ENCODE measurements at places on chromosomes 6 and 20.

DNA sequence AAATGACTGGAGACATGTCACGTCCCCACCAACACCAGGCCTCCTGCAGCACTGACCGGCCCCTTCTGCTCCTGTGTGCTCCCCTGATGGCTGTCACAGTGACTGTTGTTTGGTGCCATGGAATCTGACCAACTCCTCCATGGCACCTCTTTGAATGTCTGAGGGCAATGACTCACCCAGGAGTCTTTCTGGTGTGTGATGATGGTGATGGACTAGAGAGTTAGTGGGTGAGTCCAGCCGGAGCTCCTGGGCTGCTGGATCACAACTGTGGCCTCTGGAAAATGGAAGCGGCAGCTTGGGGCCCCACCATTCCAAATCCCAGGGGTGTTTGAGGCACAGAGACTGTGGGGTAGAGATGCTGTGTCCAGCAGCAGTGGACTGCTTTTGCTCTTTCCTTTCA lies 133.3 kb downstream of the TFAP2C start:
- DNase-seq: no peak

GRCh38 chr6:169388395-169389166 lies 134.9 kb upstream of the THBS2 start:
- no peak for DNase-seq

- DNase-seq: no peak
Measured at GRCh38 chr6:39524007-39524406, 201.2 kb downstream of the KIF6 start.

DNA sequence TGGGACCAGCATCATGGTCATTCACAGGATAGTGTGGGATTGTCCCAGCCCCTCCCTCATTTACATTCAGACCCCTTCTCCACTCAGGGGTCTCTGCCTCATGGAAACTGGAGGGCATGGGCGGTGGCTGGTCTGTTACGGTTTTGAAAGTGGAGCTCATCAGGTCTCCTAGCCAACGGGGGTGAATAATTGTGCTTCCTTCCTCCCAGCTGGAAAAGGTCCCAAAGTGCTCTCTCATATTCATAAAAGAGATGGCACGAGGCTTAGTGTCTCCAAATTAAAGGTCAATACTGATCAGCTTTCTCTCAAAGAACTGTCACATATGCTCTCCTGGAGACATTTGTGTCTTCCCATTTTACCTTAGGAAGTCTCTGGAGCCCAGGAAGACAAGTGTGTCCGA lies 19.9 kb downstream of the JARID2 start:
- DNase-seq: no peak

DNA sequence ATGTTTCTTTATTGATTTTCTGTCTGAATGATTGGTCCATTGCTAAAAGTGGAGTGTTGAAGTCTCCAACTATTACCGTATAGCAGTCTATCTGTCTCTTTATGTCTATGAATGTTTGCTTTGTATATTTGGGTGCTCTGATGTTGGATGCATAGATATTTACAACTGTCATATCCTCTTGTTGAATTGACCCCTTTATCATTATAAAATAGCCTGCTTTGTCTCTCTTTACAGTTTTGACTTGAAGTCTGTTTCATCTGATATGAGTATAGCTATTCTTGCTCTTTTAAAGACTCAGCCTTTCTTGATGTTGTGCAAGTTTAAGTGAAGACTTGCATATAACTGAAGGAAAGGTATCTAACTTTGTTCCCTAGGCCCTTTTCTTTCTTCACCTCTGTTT lies 173.8 kb upstream of the RAB32 start:
- no peak for DNase-seq

- DNase-seq: no peak
Measured at GRCh38 chr6:135438907-135439535, 58.5 kb downstream of the AHI1 start.

- DNase-seq: no peak
Measured at GRCh38 chr20:46820682-46821081, 74.0 kb upstream of the EYA2 start.

GRCh38 chr20:53948383-53949318 lies 121.7 kb downstream of the BCAS1 start:
- no peak for DNase-seq

- DNase-seq: peak; percentile 92
Measured at GRCh38 chr6:21846541-21847451, 253.2 kb downstream of the SOX4 start.

- no peak for DNase-seq
Measured at GRCh38 chr6:5478380-5478779, 217.1 kb downstream of the FARS2 start.

DNA sequence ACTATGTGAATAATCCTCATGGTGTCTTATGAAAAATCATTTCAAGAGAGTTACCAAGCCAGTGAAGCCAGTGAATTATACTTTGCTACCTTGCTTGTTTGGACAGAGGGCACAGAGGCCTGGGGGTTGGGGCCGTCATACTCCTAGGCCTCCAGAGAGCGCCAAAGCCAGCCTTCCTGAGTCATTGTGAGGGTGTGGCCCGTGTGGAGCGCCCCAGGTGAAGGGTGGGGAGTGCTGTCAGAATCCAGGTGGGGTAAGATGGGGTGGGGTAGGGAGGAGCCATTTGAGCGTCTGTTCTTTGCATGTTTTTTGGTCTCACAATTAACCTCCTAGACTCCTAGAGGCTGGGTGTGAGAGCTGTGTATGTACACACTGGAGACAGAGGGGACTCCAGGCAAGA lies 71.1 kb downstream of the PERP start:
- no peak for DNase-seq

- DNase-seq: no peak
Measured at GRCh38 chr6:154113392-154113791, 74.4 kb downstream of the OPRM1 start.

DNA sequence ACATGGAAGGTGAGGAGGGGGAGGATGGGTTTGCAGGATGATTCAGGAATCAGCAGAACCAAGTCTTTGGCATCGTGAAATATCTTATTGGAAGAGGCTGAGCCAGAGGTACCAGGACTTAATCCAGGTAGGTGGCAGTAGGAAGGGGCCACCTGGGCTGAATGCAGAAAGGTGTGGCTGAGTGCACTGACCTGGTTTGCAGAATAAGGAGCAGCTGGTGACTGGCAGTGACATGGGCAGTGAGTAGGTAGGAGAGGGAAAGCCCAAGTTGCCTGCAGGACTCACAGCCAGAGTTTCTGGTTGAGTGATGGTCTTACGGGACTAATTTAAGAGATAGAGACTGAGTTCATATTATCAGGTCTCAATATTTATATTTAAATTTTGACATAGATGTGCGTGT lies 1.1 kb upstream of the PBOV1 start:
- no peak for DNase-seq

GRCh38 chr6:139643986-139644385 lies 269.5 kb upstream of the CITED2 start:
- DNase-seq: no peak

DNA sequence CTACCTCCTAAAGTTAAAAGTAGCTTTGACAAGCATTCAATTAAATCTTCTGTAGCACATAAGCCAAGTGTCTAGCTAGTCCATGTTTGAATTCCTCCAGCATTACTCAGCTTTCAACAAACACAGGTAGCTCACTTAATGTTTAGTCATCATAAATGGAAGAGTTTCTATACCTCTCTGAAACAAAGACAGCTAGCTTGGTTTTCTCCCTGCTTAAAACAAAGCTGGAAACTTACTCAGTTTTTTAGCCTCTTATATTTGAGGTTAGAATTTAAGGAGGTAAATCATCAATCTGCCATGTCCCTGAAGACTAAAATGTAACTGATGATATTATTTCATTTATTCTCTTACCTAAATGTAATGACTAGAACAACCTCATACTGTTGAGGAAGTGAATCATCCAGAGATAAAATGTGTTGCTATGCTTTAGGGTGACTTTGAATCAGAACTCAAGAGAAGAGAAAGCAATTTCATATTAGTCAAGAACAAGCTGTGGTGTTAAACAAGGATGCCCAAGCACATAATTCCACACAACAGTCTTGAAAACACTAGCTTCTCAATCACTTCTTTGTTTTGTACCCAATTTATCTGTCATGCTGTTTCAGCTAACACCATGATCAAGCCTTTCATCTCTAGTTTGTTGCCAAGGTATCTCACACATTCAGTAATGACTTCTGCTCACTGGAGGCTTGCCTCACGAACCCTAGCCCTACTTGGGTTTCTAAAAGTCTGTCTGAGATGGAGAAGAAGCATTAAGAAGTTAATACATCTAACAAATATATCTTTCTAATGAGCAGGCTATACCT lies 251.9 kb downstream of the EPM2A start:
- no peak for DNase-seq

GRCh38 chr6:166591961-166592520 lies 5.6 kb upstream of the RAMACL start:
- no peak for DNase-seq

GRCh38 chr6:54493138-54493537 lies 184.9 kb downstream of the TINAG start:
- no peak for DNase-seq

DNA sequence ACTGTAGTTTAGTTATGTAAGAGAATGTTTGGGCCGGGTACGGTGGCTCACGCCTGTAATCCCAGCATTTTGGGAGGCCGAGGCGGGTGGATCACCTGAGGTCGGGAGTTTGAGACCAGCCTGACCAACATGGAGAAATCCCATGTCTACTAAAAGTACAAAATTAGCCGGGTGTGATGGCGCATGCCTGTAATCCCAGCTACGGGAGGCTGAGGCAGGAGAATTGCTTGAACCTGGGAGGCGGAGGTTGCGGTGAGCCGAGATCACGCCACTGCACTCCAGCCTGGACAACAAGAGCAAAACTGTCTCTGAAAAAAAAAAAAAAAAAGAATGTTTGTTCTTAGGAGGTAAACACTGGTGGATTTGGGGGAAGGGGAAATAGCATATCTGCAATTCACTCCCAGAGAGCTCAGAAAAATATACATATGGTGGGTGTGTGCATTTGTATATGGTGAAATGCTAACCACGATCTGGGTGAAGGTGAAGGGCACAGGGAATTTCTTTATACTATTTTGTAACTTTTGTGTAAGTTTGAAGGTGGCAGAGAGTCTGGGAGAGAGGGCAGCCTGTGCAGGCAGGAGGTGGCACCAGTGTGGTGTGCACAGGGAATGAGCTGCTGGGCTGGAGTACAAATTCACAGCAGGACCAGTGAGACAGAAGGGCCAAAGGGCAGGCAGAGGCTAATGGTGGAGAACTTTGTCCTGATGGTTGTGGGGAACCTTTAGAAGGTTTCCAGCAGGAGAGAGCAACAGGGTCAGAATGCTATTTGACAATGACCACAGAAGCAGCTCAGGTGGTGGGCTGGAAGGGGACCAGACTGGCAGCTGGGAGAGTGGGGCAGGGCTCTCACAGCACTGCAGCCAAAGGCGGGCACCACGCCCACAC lies 42.4 kb downstream of the SSR1 start:
- no peak for DNase-seq

DNA sequence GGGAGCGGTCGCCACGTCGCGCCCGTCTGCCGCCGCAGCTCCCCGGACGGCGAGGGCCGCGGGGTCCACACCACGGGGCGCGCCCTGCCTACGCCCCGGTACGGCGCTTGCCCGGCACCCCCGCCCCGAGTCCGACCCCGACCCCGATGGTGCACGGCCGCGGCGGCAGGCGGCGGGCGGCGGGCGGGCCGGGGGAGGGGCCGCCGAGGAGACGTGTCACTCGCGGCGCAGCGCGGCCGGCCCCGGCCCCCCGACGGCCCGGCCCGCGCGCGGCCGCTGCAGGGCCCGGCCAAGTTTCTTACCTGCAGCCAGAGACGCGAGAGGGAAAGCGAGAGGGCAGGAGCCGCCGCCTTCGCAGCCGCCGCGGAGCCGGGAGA lies 328 bp downstream of the RRBP1 start:
- DNase-seq: no peak

GRCh38 chr6:38175786-38176185 lies 356.3 kb downstream of the ZFAND3 start:
- no peak for DNase-seq

- DNase-seq: no peak
Measured at GRCh38 chr6:92132457-92132856, 1286.9 kb downstream of the EPHA7 start.

DNA sequence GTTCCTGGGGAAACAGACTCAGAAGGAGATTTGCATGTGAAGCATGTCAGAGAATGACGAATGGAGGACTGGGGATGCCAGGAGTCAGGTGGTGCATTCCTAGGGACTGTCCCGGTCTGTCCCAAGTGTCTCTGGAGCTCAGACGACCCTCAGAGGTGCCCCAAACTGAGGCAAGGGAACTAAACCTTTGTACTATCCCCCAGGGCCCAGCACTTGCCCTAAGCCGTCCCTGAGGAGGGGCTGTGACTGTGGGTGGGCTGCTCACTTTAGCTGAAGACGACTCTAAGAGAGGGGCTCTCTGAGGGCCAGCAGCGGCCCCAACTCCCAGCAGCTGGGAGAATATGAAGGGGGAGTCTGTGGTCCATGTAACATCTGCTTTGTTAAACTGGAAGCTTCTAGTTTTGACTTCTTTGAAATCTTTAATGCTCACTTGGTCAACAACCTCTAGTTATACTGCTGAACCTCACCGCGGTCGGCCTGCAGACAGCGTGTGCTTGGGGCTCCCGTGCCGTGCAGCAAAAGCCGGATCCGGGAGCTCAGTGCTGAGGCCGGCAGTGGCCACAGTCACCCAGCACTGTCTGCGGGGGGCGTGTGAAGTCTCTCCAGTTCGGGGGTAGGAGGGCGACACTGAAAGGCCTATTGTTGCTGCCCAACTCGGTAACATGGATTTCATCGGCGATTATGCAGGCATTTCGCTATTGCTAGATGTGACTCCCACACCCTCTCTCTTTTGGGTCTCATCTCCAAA lies 34.2 kb downstream of the TUBB2B start:
- no peak for DNase-seq

DNA sequence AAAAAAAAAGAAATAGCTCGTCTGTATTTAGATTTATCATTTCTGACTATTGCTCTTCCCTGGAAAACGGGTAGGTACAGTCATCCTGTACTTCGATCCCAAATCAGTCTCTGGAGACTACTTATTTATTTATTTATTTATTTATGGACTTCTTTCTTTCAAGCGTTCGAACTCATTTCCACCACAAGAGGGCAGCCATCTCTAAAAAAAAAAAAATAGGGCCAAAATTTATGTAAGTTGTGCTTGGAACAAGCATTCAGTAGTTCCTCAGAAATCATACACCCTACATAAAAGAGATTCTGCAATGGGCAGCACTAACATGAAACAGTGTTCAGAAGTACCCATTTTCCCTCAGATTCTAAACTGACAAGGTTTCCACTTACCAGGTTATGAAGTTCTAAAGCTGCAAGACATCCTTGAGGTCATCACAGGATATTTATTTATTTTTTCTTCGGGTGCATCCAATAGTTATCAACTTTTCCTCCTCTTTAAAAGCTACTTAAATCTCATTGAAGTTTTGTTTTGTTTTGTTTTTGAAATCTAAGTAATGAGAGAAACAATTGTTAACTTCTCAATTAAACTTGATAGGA lies 1.9 kb upstream of the BMP2 start:
- DNase-seq: peak; percentile 43

Data from NCI-H187 treated with DMSO at 0.1 percent for 48 hours (cell line).